NCI-H1048 (cell line): ENCODE measurements at places on chromosomes 6 and 20.

DNA sequence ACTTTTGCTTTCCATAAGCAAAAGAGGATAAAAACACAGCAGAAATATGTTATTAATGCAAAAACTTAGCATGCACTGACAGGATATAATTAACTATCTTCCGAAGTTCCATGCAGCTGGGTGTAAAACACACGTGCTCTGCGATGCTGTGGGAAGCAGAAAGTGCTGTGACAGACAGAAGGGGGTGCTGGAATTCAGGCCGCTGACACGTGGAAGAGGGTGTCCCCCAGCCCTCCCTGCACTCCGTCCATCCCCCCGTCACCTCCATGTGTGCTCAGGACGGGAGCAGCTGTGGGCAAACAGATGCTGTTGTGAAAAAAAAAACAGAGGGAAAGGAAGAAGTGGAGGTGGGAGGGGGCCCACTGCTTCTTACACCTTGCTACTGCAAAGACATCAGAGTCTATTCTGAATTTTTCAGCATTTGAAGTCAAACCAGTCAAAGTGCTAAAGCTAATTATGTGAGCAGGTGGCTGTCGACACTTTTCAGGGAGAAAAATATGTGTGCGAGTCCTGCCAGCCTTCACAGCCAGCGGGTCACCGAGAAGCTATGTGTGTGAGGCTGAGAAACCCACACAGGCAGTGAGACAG is 175.9 kb upstream of the AFDN start:
- no peak for DNase-seq

- DNase-seq, result no peak
Observed at GRCh38 chr6:166540631-166541331, 45.7 kb downstream of the RAMACL start.

DNA sequence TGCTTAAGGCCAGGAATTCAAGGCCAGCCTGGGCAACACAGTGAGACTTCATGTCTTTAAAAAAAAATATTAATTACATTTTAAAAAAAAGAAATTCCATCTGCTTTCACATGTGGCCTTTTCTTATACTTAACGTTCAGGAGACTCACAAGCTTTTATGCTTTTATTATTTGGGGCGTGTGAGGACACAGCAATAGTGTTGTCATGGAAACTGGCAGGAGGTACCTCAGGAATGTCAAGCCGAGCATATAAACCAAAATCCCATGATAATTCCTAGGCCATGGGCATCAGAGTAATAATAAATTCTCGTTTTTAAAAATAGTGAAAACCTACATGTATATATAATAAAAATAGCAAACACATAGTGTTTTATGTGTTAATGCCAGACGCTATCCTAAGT is 89.8 kb downstream of the IYD start:
- no peak for DNase-seq

DNA sequence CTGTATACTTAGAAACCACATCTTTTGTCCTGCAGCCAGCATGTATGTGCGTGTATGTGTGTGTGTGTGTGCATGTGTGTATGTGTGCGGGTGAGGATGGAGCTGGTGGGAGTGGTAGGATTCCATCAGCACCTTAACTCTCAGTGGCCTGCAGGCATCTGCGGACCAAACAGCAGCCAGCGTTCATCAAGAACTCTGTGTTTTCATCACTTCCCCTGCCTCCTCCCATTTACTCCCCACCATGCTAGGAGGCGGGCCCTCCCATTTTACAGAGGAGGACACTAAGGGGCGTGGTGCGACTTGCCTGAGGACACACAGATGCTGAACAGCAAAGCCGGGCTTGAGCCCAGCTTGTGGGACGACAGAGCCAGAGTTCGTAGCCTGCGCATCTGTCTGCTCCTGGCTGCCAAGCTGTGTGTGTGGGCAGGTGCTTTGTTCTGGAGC is 8.9 kb downstream of the VSTM2L start:
- no peak for DNase-seq

- DNase-seq, result no peak
Observed at GRCh38 chr6:39879535-39879934, 54.7 kb downstream of the MOCS1 start.

DNA sequence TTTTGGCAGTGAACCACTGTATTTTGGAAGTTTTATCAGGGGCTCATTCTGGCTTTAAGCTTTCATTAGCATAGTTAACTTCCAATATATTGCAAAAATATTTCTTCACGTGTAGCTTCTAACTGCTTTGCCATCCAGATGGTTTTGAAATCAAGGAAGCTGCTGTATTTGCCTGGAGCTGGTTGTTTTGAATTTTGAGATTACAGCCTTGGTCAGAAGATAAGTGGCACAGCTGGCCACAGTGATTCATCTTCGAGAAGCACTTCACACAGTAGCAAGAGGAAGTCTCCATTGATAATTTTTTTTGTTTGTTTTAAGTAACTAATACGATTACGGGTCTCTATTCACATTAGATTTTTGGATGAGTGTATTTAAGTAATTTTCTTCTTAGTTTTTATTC is 3.8 kb downstream of the APCDD1L start:
- no peak for DNase-seq

GRCh38 chr20:45874576-45874975 is 6.5 kb upstream of the ZSWIM1 start:
- DNase-seq, result no peak

GRCh38 chr6:63573899-63574553 is 1.7 kb downstream of the LOC128125822 start:
- peak; percentile 47 for DNase-seq

DNA sequence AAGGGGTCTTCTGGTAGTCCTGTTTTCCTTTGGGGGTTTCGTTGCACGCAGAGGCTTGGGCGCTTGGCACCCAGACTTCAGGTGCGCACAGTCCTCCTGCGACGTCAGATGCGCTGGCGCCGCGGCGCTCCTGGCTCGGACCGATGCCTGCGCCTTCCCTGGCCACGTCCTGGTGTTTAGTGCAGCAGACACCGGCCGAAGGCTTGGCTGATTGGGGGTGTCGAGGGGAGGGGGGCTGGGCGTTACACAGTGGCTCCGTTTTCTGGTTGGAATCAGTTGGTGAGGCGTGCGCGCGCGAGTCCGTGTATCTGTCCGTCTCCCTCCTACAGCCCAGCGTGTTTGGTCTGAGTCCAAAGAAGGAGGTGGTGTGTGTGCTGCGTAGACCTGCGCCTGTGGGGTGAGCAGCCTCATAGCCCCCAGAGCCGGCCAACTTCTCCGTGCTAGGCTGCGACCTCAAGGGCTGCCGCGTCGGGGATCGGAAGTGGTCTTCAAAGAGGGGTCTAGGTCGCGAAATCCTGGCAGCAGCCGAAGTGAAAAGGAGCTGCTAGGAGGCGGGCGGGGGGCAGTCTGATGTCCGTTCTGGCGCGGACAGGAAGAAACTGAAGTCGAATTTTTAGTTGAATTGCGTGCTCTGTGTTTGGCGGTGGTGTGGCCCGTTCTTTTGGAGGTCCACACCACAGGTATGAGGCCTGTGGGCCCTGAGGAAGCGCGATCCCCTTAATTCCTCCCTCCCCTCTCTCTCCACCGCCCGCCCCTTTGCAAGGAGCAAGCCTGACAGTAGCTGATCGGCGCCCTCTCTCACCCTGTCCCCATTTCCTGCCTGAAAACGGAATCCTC is 1.5 kb downstream of the SYNDIG1 start:
- no peak for DNase-seq

DNA sequence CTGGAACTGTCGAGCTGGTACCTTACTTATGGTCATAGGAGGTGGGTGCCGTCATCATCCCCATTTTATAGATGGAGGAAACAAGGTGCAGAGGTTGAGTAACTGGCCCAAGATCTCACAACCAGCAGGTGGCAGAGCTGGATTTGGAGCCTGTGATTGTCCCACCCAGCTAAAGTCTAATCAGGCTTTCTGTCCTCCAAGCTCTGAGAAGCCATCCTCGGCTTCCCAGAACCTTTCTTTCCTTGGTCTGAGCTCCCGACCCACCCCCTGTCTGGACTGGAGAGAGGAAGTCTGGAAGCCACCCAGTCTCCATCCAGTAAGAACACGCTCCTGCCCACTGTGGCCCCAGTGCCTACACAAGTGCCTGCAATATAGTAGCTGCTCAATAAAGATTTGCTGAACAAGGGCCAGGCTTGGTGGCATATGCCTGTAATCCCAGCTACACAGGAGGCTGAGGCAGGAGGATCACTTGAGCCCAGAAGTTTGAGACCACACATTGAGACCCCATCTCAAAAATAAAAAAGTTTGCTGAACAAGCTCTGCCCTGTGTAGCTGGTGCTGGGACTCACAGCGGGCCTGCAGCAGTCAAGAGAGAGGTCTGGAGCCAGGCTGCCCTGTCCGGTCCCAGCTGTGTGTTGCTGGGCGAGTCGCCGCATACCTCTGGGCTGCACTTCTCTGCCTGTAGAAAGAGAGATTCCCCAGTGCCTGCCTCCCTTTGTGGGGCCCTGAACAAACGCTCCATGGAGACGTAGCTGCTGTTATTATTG is 32.5 kb upstream of the DLGAP4 start:
- no peak for DNase-seq

DNA sequence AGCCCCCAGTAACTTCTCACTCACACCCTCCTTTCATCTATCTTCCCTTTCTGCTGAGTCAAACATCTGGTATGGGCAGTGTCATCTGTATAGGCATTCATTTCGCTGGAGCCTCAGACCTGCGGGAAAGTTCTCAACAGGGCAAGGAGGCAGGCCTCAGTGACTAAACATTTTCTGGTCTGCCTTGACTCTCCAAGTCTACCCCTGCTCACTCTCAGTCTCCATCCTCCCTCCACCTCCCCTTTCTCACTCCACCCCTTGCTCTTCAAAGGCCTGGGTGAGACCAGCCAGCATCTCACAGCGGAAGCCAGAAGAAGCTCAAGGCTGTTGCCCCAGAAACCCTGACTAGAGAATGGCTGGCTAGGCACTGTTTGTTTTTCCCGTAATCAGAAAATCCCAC is 105.0 kb upstream of the BEND6 start:
- no peak for DNase-seq

DNA sequence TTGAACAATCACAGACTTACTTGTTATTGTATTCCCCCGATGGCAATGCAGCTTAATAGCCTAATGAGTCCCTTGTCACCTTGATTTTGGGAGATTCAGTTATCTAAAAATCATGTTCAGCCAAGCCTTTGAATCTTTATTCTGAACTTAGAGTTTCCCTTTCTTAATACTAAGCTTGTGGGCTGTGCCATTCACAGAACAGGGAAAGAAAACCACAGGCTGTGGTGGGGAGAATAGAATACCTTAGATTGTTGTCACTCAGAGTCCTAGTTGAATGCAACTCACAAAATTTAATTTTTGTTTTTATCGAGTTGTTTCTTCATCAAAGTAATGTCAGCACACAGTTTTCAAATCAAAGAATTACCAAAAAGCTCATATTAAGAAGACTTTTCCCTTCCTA is 37.4 kb downstream of the RFPL4B start:
- no peak for DNase-seq

DNA sequence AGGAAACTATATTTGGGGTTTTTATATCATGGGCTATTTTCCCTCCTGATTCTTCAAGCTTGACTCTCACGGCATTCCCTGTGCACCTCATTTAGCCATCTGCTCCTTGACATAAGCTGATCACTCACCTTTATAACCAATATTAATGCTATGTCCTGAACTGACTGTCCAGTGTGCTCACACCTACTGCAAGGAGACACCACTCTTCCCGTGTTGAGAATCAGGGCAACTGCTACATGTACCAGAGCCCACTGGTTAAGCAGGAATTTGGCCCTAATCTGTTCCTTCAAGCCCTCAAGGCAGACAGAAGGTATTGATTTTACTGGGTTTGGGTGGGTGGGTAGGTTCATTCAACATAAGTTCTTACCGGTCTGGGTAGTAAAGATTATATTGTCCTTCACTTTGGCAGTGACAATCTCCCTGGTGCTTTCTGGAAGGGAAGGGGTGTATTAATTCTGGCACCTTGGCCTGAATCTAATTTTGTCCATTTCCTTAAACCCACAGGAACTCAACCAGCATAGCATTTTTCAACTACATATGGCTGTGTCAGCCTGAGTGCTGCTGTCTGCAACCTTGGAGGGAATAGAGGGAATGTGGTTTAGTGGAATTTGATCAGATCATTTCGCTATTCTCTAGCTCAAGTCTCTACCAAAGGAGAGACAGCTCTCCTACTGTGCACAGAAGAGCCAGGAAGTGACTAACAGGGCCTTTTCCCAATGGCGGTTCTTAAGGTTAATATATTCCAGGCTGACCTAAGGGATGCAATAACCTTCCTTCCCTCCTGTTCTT is 293.2 kb downstream of the BTBD9 start:
- no peak for DNase-seq

GRCh38 chr6:170096803-170097504 is 193.9 kb downstream of the DLL1 start:
- no peak for DNase-seq

DNA sequence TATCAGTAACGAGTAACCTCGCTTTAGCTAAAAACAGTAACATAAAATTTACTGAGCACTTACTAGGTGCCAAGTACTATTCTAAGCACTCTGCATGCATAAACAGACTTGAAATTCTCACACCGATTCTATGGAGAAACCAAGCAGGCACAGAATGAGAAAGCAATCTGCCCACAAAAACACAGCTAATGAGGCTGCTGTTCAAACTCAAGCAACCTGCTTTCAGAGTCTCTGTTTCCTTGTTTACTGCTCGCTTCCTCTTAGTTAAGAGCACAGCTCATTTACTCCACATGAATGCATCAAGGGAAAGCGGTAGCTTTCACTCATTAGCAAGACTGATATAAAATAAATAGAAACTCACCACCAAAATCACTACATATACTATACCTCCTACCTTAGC is 37.4 kb downstream of the PRKN start:
- no peak for DNase-seq

DNA sequence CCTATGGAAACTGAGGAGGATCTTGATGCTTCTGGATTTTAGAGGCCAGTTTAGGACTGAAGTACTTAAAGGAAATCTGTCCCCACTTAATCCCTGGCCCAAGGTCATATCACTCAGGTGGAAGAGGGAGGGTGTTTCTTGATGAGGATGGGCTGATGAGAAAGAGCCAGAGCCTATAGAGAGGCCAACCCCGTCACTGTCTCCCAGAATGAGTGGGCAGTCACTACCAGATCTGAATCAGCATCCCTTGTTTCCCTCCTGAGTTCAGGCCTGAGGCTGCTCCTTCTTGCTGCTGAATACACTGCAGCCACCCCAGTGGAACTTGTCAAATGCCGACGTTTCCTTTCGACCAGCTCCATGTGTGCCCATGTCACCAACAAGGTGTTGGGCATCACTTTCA is 14.8 kb downstream of the ARMC12 start:
- no peak for DNase-seq

GRCh38 chr6:44676826-44677433 is 289.4 kb downstream of the CDC5L start:
- DNase-seq, result no peak

DNA sequence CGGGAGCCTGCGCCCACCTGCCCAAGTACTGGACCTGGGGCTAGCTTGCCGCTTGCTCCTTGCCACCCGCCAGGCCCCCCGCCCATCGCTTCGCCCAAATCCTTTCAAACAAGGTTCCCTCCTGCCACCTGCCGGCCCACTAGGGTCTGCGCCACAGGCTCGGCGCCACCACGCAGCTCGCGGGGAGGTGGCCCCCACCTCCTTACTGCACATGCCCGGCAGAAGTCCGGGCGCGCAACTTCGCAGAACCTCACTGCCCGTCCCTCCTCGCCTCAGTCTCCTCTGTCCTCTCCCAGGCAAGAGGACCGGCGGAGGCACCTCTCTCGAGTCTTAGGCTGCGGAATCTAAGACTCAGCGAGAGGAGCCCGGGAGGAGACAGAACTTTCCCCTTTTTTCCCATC is 11.2 kb downstream of the GNAS-AS1 start:
- DNase-seq, result no peak

GRCh38 chr6:7156643-7157278 is 49.0 kb downstream of the RREB1 start:
- DNase-seq, result no peak

- DNase-seq, result no peak
Observed at GRCh38 chr20:17786221-17786718, 86.5 kb downstream of the BANF2 start.
